ENCODE measurements at places on chromosomes 3 and 15.
A peak's percentile ranks its signal among the peaks of the same experiment; 100 is the strongest.

DNA sequence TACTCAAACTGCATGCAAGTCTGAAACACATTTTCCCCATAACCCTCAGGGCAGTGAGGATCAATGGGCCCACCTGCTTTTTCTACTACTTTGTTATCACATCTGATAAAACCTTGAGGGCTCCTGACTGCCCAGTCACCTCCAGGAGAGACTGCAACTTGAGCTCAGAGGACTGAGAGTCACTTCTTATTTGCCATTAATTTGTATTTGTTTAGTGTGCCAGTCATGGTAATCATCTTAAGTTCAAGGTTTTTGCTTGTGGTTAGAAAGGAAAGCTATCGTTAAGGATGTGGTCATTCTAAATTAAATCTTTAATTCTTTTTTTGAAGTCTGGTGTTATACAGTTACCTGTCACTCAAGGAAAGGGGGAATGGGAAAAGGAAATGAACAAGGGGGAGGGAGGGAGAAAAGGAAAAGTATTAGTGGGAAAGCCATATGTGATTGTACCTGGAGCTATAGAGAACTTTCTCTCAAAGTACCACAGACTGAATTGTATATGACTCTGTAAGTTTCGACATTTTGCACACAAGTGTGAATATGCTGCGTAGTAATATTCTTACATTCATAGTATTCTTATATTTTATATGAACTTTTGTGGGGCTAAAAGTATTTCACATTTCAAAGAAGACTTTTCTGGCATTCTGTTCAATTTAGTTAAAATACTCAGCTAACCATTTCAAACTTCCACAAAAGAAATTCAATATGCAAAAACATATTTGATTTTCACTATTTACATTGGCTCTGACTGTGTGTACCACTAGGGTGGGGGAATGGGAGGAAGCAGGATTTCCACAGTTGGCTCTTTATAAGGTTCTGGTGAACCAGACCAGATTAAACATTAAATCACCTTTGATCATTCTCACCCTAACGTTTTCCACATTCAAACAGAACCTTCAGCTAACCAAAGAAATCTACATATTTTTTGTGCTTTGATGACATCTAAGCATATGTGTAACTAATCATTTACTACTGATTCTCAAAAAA is 166.5 kb upstream of the ATP11B start:
- DNase-seq: no peak

DNA sequence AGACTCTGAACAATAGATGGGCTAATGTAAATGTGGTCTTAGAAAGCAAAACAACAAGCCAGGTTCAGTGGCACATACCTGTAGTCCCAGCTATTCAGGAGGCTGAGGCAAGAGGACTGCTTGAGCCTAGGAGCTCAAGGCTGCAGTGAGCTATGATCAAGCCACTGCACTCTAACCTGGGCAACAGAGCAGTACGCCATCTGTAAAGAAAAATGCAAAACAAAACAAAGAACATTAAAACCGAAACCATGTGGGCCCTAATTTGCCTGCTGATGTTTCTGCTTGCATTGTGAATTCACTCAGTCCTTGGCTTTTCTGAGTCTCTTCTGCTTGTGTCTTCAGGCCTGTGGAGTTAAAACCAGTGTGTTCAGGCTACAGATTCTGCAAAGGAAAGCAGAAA is 56.7 kb downstream of the CCNL1 start:
- DNase-seq: no peak

GRCh38 chr3:55633333-55633732 is 146.2 kb upstream of the WNT5A start:
- no peak for DNase-seq

GRCh38 chr3:97021778-97022177 is 207.4 kb downstream of the EPHA6 start:
- no peak for DNase-seq

DNA sequence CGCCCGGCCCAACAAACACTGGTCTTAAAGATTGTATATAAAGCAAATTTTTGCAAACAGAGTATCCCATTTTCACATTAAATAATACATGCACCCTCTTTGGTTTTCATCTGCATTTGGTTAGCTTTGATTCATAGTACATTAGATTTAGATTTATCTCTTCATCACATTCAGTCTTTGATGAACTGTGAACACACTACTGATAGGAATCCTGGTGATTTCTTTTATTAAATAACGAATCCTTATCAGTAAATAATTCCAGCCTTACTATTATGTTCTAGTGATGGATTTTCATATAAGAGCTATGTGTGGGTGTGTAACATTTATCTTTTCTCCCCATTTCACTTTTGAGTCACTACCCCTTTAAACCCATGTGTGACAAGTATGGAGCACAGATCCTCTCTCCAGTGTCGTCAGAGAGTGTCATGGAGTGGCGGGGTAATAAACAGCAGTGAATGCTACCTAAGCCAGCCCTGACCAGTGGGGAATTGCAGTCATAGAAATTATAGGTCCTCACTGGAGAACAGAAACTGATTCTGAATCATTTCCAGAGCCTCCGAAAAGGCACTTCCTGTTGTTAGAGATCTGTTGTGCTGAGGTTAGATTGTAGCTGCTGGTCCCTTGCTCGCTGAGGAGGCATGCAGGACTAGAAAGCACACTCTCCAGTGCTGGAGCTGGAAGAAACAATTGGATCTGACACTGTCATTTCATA is 22.0 kb downstream of the SLC7A14 start:
- no peak for DNase-seq

- DNase-seq: no peak
Observed at GRCh38 chr3:31873254-31873820, 107.7 kb downstream of the OSBPL10 start.

DNA sequence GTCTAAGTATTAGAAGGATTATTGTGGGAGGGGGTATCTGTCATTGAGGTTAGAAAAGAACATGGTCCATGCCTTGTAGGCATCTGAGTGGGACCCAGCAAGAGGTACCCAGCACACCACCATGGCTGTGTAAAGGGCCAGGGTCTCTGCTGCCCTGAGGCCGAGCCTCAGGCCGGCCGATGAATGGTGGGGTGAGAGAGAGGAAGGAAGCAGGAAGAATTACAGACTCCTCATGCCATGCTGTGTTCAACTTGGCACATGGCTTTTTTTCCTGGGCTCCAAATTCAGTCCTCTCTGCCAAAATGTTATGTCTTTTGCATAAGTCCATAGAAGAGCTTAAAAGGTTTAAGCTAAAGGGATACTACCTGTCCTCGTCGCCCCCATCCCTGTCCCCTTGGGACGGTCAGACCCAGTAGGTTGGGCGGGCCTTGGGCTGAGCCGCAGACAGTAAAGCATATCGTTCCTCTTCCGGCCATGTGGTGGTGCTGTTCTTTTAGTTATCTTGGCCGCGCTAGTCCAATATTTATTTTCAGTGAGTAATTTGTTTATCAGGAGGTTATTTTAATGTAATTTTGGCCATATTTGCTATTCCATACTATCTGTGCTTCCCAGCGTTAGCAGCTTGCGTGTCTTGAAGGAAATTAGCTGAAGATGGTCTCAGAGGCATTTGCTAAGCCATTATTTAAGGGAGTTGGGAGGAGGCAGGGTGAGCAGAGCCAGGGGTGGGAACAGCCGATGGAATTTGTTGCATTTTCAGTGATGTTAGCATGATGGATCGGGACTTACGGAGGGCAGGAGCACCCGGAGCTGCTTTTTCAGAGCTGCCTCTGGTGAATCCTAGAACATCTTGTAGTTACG is 152.4 kb downstream of the AGBL1 start:
- DNase-seq: peak; percentile 16

DNA sequence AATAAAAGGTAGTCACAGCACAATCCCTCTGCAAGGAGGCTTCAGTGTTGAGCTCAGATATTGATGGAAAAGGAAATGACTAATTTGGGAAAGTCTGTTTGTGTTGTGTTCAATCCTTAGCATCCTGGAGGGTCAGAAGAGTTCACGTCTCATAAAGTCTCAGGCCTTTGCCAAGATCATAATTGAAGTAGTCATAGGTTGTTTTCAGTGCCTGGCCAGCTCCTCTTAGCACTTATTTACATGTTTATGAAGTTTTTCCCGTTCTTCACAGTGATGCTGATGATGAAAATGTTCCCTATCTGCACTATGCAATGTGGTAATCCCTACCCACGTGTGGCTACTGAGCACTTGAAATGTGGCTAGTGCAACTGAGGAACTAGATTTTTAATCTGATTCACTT is 61.6 kb upstream of the TGFBR2 start:
- DNase-seq: no peak

GRCh38 chr15:57532731-57533447 is 58.8 kb upstream of the MYZAP start:
- DNase-seq: no peak
